Ureter (tissue), 1 donor: ENCODE measurements at places on chromosomes 11 and 22. TPM values are rescaled to one million over a fixed set of nuclear protein-coding genes. Genes with fewer than 3 reads are reported as not detected.

The PRR33 gene
- total RNA-seq, result not detected

GRCh38 chr11:6418557-6419008, 311 bp downstream of the APBB1 start:
- DNase-seq, result no peak

DNA sequence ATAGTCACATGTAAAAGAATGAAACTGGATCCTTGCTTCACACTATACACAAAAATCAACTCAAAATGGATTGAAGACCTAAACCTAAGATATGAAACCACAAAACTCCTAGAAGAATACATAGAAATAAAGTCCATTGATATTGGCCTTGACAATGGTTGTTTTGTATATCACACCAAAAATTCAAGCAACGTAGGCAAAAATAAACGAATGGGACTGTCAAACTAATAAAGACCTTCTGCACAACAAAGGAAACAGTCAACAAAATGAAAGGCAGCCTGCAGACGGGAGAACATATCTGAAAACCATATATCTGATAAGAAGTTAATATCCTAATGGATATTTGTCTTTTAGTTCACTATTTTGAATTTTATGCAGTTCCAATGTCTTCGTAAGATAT, 292.3 kb upstream of the CNTN5 start:
- DNase-seq, result no peak

DNA sequence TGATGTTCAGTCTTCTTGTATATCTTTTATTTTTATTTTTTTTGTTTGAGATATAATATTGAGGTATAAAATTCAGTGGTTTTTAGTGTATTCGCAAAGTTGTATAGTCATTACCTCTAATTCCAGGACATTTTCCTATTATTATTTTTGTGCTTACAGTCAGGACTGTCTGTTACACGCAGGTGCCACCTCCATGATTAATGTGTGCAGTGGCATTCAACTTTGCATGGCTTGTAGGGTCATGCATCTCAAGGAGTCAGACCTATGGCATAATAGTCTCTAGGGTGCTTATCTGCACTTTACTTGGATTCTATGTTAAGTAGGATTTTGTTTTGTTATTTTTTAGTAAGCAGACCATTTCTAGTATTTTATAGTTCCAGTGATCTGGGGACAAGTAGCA, 1.0 kb downstream of the CTR9 start:
- DNase-seq, result no peak

DNA sequence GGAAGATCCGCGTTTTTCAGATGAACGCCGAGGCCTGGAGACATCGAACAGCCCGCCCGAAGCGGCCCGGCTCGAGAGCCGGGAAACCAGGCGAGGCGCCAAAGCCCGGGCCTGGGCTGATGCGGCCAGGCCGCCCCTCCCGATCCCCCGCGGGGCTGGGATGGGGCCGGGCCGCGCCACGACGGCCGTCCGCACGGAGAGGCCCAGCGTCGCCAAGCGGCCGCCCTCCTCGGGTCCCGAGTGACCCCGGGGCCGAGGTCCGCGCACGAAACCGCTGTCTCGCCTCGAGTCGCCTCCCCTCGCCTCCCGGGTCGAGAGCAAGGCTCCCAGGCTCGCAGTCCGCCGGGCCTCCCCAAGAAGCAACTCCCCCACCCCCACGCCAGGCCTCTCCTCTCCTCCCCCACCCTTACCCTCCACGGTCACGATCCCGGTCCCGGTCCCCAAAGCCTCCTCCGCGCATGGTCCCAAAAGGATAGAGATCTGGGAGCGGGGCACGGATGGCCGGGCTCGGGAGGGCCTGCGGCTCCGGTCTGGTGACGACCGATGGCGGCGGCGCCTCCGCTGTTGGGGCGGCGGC, 482 bp downstream of the DDX17 start:
- DNase-seq, result peak; percentile 78

- no peak for DNase-seq
Observed at GRCh38 chr11:79461144-79461543, 20.3 kb upstream of the TENM4 start.
